ENCODE measurements at places on chromosomes 7 and 10.

DNA sequence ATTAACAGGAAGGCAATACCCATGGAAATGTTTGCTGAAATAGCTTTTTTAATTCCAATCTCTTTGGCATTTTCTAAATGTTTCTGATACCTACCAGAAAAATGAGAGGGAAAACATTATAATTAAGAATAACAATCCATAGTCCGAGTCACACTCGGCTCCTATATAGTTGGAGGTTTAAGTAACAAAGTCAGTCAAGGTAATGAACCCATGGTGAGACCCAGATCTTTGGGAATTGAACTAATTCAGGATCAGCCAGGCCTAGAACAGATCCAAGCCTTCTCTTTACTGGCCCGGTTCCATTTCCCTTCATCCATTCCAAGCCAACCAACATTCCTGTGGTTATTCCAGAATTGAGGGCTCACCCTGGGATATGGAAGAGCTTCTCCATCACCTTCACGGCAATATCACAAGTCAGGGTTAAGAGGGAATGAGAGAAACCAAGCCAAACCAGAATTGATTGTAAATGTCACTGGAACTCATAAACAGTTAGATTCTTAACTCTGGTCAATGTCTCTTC is 28.3 kb downstream of the ABCB4 start:
- no peak for DNase-seq

DNA sequence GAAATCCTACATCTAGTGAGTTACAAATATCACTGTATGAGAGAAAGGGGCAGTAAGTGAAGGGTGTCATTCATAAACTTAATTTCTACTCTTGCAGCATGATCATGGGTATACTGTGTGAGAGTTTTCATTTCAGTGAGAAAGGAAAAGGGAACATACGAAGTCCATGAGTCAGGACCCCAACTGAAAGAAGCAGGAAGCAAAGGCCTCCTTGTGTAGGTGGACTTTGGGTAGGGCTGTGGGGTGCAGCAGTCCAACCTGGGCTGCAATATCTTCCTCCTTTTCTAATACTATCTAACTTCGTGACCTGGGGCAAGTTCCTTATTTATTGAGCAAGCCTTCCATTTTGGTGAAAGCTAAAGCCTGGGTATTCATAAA is 248.2 kb upstream of the TCF7L2 start:
- DNase-seq = no peak

DNA sequence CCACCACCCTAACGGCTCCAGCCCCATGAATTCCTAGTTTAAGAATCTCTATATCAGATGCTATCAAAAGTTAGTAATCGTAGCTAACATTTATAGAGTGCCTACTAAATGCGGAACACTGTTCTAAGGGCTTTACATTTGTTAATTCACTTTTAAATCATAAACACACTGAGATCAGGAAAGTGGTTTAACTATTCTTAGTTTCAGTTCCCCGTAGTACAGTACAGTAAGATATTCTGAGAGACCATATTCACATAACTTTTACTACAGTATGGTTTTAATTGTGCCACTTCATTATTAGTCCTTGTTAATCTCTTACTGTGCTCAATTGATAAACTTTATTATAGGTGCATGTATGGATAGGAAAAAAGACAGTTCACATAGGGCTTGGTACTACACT is 22.5 kb downstream of the SYPL1 start:
- DNase-seq = no peak

GRCh38 chr10:124351481-124352220 is 67.1 kb downstream of the OAT start:
- DNase-seq = no peak

- no peak for DNase-seq
These were observed 797.2 kb downstream of the TNS3 start for GRCh38 chr7:46784732-46785131.

- no peak for DNase-seq
These were observed 722 bp downstream of the DENND10 start for GRCh38 chr10:119104654-119105015.

DNA sequence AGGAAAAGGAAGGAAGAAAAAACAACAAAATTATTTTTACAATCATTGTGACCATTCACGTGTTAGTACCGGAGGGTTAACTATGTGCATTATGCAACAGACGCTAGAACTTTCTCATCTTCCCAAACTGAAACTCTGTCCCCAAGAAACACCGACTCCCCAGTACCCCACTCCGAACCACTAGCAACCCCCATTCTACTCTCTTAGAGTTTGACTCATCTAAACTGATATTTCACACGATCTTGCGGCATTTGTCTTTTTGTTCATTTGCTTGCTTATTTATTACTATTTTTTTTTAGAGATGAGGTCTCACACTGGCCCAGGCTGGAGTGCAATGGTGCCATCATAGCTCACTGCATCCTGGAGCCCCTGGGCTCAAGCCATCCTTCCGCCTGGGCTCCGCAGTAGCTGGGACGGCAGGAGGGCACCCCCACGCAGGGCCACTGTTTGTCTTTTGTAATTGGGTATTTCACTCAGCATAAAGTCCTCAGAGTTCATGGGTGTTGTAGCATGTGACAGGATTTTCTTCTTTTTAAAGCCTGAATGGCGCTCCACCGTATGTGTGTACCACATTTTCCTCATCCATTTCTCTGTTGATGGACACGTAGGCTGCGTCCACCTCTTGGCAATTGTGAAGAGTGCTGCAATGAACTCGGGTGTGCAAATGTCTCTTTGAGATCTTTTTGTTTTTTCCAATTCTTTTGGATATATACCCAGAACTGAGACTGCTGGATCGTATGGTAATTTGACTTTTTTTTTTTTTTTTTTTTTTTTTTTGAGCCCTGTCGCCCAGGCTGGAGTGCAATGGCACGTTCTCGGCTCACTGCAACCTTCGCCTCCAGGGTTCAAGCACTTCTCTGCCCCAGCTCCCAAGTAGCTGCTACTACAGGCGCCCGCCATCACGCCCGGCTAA is 9.5 kb downstream of the MNX1 start:
- DNase-seq = no peak

DNA sequence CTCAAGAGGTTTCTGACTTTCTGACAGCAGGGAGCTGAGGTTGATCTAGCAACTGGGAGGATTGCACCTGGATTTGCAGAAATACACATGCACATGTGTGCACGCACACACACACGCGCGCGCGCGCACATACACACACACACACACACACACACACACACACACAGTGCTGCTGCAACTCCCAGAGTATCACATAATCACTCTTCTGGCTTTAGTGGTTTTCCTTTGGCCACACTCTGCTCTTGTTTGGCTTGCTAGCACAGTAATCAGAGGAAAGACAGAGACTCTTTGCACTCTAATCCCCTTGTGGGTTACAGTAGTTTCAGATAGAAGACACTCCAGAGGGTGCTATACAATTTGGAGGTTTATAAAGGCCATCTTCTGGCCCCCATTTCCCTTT is 705.0 kb downstream of the AUTS2 start:
- no peak for DNase-seq

GRCh38 chr7:31875424-31875823 is 188.4 kb downstream of the PPP1R17 start:
- DNase-seq = no peak

GRCh38 chr10:14024329-14025202 is 306.2 kb downstream of the FRMD4A start:
- DNase-seq = no peak

GRCh38 chr10:110803239-110803749 is 68.4 kb upstream of the PDCD4 start:
- no peak for DNase-seq
